Central memory CD4-positive, alpha-beta T cell (primary cell): ENCODE measurements at places on chromosomes 4 and X.
A peak's percentile ranks its signal among the peaks of the same experiment; 100 is the strongest.

DNA sequence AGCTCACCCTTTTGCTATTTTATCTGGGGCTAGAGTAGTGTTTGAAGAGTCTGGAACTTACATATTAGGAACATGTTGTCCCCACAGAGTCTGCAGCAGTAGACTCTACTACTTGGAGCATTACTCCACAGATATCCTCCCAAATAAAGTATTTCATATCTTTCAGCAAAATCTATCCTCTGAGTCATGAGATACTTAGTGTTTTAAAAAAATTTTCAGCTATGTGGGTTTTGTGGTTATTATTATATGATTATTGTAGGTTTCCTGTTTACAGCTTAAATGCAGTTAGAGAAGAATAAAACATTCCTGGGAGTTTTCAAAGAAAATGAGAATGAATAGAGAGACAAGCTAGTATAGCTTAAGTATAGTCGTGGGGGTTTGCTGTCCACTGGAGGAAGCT lies 30.9 kb downstream of the PAGE2 start:
- DNase-seq: no peak

- no peak for DNase-seq
Observed at GRCh38 chrX:39898147-39898546, 199.6 kb downstream of the BCOR start.

- DNase-seq: no peak
Observed at GRCh38 chr4:101599620-101600019, 190.9 kb upstream of the BANK1 start.

DNA sequence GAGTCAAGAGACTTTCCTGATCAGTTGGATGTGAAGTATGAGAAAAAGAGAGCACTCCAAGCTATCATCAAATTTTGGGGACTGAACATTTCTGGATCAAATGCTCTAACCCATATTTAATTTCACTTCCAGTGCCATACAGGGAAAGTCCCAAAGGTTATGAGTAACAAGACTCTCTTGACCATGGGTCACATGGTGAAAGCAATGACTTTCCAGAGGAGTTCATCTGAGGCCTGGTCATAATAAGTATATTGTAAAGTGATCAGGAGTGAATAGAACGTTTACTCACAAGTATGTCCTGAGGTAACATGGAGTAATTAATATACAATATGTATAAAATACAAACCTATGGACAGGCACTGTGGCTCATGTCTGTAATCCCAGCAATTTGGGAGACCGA lies 40.7 kb upstream of the ARMCX5 start:
- no peak for DNase-seq

DNA sequence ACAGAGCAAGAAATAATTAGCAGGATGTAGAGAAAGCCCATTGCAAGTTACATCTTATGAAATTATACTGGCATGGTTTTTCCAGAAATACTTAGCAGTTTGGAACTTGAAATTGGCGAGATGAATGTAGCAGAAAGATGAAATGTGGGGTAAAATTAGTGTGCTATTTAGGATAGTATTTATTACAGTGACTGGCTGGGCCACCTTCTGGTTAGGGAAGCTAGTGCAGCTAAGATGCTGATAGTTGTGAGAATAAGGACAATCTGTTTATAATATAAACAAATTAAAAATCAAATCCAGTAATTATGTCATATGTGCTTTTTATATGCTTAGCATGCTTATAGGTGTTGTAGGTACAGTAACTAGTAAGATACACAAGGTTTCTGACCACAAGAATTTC lies 74.8 kb downstream of the IL15 start:
- no peak for DNase-seq

DNA sequence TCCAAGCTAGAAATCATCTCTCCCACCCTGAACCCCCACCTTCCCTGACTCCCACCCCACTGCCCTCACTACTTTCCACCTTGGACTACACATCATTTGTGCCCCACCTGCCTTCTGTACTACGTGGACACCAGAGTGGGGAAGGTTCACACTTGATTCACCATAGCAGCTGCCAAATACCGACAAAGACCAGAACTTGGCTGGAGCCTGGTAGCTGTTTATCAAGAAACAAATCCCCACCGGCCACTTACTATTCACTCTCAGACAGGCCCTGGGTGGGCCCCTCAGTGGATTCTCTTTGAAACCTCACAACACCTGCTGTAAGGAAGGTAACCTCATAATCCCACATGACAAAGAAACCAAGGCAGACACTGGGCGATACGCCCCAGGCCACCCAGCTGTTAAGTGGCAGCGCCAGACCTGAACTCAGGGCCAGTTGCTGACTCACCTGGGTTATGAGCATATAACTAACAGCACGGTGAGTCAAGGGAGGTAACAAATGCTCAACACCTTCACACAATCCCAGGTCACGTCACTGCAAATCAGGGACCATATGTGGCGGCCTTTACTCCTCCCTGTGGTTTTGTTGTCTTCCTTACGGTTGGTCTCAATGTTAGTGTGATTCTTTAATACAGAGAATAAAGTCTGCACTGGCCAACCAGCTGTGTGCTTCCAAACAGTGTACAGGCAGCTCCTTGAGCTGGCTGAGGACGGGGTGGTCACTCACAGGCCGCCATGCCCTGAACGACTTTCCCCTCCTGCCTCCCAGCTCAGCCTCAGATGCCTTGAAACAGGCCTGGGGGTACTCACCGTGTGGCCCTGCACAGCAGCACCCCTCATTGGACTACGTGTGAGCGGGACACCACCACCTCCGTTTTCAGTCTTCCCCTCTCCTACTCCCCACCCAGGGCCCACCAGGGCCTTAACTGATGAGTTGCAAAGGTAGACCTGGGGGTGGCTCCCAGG lies 7.5 kb downstream of the WDR1 start:
- DNase-seq: peak; percentile 48

GRCh38 chrX:154804261-154804956 lies 876 bp downstream of the MPP1 start:
- DNase-seq: no peak

- no peak for DNase-seq
Observed at GRCh38 chr4:7546152-7546808, 111.5 kb upstream of the PSAPL1 start.

DNA sequence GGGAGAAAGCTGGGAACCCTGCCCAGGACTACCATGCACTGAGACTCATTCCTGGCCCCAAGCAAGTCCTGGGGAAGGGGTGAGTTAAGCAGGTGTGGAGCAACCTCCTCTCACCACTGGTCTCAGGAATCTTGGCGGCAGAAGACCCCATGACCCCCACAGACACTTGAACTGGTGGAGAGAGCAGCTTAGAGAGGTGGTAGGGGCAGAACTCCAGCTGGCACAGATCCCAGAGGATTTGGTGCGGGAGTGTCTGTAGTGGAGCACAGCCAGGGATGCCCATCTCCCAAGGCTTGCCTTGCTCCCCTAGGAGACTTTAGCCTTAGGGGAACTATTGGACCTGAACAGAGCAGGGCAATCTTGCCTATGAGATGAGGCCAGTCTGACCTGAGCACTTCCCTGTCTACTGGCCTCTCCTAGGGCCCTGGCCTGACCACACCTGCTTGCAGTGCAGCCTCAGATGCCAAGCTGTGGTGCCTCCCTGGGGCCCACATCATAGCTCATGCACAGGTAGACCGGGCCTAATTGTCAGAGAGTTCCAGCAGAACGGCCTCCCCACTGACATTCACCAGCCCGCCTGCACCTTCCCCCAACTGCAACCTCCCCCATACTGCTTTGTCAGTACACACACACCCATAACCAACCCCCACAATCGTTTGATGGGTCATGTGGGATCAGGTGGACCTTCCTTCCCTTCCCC lies 78.0 kb downstream of the NAA11 start:
- DNase-seq: no peak

- no peak for DNase-seq
Observed at GRCh38 chr4:129322920-129323319, 227.0 kb downstream of the C4orf33 start.
